ENCODE measurements at places on chromosomes 5 and 9.

DNA sequence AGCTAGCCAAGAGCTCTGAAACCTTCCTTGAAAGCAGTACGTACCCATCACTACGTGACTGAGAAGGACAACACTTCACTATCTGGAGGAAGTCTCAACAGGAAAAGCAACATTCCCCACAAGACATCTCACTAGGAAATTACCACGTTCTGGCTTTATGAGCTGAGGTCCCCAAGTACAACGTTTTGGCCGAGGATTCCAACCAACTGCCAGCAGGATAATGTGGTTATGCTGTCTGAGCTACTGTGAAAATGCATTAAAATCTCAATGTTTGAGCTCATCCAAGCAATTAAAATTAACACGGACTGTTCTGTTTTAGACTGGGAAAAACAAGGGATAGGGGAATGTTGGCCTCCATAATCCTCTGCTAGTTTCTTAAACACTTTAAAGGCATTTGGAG is 16.4 kb downstream of the MED27 start:
- H3K36me3 ChIP-seq: peaks cover 22% of the 10 kb centered on the region
- no peaks in the 10 kb centered on the region for H3K4me1 ChIP-seq
- DNase-seq: no peak
- no peaks in the 10 kb centered on the region for H3K27me3 ChIP-seq
- H3K4me3 ChIP-seq: no peak overlapping the region

GRCh38 chr9:76559286-76559685 is 100.3 kb downstream of the GCNT1 start:
- DNase-seq: no peak
- H3K27ac ChIP-seq: no peak overlapping the region
- no peak overlapping the region for H3K4me3 ChIP-seq
- H3K36me3 ChIP-seq: no peaks in the 10 kb centered on the region
- H3K27me3 ChIP-seq: no peaks in the 10 kb centered on the region

DNA sequence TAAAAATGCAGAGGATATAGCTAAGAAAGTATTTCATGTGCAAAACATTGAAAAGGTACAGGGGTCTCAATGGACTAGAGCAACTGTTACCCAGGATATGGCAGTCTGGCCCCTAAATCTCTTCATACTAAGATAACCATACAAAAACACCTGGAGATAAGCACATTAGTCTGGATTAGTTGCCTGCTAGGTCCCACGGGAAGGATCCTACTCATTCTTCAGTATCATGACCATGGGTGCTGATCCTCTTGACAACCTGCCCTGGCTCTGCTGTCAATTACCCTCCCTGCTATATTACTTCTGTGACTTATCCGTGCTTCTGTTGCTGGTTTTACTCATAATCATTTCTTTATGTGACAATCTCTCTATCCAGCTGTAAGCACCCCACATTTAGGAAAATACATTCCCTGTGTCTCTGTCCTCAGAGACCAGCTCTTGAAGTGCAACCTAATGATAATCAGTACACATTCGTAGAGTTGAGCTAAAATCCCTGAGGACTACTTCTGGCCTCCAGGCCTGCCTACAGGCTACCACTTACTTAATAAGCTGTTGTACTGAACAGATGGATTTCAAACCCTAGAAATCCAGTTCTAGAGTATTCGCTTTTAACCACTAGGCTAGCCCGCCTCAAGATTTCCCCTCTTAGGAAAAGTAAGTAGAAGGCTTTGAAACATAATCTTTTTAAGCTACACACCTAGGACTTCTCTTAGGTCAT is 190.5 kb upstream of the OR13F1 start:
- H3K27me3 ChIP-seq: no peaks in the 10 kb centered on the region
- H3K4me1 ChIP-seq: no peaks in the 10 kb centered on the region
- H3K27ac ChIP-seq: no peak overlapping the region
- no peaks in the 10 kb centered on the region for H3K36me3 ChIP-seq

- no peaks in the 10 kb centered on the region for H3K36me3 ChIP-seq
- H3K27ac ChIP-seq: no peak overlapping the region
- no peaks in the 10 kb centered on the region for H3K27me3 ChIP-seq
These were observed 18.4 kb upstream of the RARS1 start for GRCh38 chr5:168467755-168468330.

- no peak for DNase-seq
- H3K36me3 ChIP-seq: peaks cover 1% of the 10 kb centered on the region
- H3K4me1 ChIP-seq: peaks cover 9% of the 10 kb centered on the region
- peaks cover 56% of the 10 kb centered on the region for H3K27me3 ChIP-seq
- no peak overlapping the region for H3K27ac ChIP-seq
These were observed 9.9 kb downstream of the BTNL9 start for GRCh38 chr5:181050016-181050415.

DNA sequence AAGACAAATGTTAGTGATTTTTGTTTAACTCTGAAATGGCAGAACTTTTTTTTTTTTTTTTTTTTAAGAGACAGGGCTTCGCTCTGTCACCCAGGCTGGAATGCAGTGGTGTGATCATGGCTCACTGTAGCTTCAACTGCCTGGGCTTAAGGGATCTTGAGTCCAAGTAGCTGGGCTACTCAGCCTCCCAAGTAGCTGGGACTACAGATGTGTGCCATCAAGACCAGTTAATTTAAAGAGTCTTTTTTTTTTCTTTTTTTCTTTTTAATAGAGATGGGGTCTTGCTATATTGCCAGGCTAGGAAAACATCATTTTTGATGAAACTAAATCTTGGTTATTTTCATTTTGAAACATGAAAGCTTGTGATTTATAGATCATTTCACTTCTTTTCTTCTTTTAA is 91.6 kb upstream of the PTCH1 start:
- H3K4me3 ChIP-seq: no peak overlapping the region
- no peaks in the 10 kb centered on the region for H3K36me3 ChIP-seq
- DNase-seq: no peak

GRCh38 chr5:122896598-122897282 is 51.3 kb downstream of the SNX24 start:
- H3K4me3 ChIP-seq: no peak overlapping the region
- H3K36me3 ChIP-seq: no peaks in the 10 kb centered on the region
- H3K4me1 ChIP-seq: no peaks in the 10 kb centered on the region
- peaks cover 2% of the 10 kb centered on the region for H3K27me3 ChIP-seq

DNA sequence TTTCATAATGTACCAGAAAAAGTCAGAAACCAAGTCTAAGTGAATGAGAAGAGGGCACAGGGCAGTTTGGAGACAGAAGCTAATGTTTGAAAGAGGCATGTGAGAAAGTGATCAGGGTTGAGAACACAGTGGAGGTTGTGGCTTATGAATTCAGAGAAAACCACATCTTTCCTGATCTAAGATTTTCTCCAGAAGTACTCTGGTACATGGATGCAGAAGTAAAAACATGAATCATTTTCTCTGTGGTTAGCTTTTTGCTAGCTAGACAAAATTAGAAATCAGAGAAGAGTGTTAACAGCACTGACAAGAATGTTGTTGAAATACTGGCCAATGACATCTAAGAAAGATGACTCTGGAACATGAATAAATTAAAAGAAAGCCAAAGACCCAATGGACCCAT is 541.1 kb downstream of the DNAH5 start:
- H3K4me3 ChIP-seq: no peak overlapping the region
- DNase-seq: no peak
- no peaks in the 10 kb centered on the region for H3K4me1 ChIP-seq
- H3K36me3 ChIP-seq: no peaks in the 10 kb centered on the region
- H3K27me3 ChIP-seq: no peaks in the 10 kb centered on the region

GRCh38 chr9:118883411-118883810 is 485.8 kb downstream of the BRINP1 start:
- H3K4me3 ChIP-seq: no peak overlapping the region
- H3K36me3 ChIP-seq: no peaks in the 10 kb centered on the region
- H3K27ac ChIP-seq: no peak overlapping the region
- H3K27me3 ChIP-seq: no peaks in the 10 kb centered on the region

- DNase-seq: no peak
- H3K4me3 ChIP-seq: no peak overlapping the region
- H3K36me3 ChIP-seq: no peaks in the 10 kb centered on the region
- H3K27ac ChIP-seq: no peak overlapping the region
- H3K4me1 ChIP-seq: peaks cover 2% of the 10 kb centered on the region
These were observed 19.3 kb downstream of the PCSK5 start for GRCh38 chr9:75909776-75910175.

DNA sequence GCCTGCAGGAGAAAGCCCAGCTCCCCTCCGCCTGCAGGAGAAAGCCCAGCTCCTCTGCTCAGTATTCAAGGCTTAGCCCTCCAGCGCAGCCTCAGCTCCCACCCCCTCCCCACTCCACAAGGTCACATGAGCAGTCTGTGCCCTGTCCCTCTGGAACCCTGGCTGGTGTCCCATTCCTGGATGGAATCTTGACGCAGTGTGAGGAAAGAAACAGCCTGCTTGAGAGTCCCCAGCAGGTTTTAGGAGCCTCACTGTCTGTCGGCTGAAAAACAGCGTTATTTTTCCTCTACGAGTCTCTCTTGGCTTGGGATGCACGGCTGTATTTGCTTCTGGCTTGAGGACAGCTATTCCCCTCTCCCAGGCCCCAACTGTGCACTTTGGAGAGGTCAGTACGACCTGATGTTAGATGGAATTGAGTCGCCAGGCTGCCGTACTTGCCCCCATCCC is 210.1 kb upstream of the TRIM32 start:
- no peaks in the 10 kb centered on the region for H3K27me3 ChIP-seq
- no peak overlapping the region for H3K27ac ChIP-seq
- H3K4me1 ChIP-seq: no peaks in the 10 kb centered on the region
- DNase-seq: no peak
- no peaks in the 10 kb centered on the region for H3K36me3 ChIP-seq

GRCh38 chr5:81156732-81157131 is 76.4 kb upstream of the CKMT2 start:
- H3K4me3 ChIP-seq: no peak overlapping the region
- peaks cover 8% of the 10 kb centered on the region for H3K36me3 ChIP-seq
- H3K27me3 ChIP-seq: no peaks in the 10 kb centered on the region

DNA sequence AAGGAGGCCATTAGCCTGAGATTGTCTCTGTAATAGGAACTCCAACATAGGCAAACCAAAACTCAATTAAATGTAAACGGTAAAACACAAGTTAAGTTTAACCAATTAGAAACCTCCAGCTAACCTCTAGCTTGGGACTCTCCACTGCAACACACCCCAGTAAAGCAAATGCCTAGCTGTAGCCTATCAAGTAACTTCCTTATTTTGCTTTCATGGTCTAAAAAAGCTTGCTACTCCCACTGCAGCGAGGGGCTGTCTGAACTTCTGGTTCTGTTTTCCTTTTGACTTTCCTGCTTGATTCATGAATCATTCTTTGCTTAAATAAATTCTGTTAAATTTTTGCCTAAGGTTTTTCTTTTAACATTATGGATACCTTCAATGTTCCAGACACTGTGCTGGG is 24.4 kb upstream of the C5orf46 start:
- no peaks in the 10 kb centered on the region for H3K27me3 ChIP-seq
- no peak for DNase-seq
- no peak overlapping the region for H3K27ac ChIP-seq
- H3K36me3 ChIP-seq: no peaks in the 10 kb centered on the region
- H3K4me1 ChIP-seq: no peaks in the 10 kb centered on the region
- no peak overlapping the region for H3K4me3 ChIP-seq

- no peak for DNase-seq
- peaks cover 7% of the 10 kb centered on the region for H3K4me1 ChIP-seq
- H3K36me3 ChIP-seq: peaks cover 6% of the 10 kb centered on the region
- H3K27ac ChIP-seq: no peak overlapping the region
These were observed 182.1 kb downstream of the RFX3 start for GRCh38 chr9:3343671-3344070.

- DNase-seq: no peak
- no peaks in the 10 kb centered on the region for H3K36me3 ChIP-seq
- H3K27me3 ChIP-seq: peaks cover 20% of the 10 kb centered on the region
- no peak overlapping the region for H3K27ac ChIP-seq
- no peak overlapping the region for H3K4me3 ChIP-seq
- peaks cover 10% of the 10 kb centered on the region for H3K4me1 ChIP-seq
These were observed 11.7 kb downstream of the DNM1 start for GRCh38 chr9:128214571-128215490.

DNA sequence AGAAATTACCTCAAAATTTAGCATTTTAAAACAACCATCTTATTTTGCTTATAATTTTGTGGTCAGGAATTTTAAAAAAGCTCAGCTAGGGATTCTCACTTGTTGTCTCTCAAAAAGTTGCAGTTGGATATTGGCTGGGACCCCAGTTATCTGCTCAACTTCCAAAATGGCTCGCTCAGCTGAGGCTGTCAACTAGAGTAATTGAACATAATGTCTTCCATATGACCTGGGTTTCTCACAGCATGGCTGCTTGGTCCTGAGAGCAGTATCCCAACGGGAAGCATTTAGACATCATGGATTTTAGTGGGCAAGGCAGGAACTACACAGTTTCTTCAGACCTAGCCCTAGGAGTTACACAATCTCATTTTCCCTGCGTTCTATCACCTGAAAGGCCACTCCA is 63.6 kb upstream of the SPEF2 start:
- H3K4me1 ChIP-seq: no peaks in the 10 kb centered on the region
- H3K36me3 ChIP-seq: no peaks in the 10 kb centered on the region
- H3K27me3 ChIP-seq: no peaks in the 10 kb centered on the region
- no peak overlapping the region for H3K27ac ChIP-seq
- H3K4me3 ChIP-seq: no peak overlapping the region

GRCh38 chr5:2207109-2207399 is 324.3 kb upstream of the IRX4 start:
- H3K4me1 ChIP-seq: no peaks in the 10 kb centered on the region
- no peaks in the 10 kb centered on the region for H3K36me3 ChIP-seq
- H3K4me3 ChIP-seq: no peak overlapping the region
- no peak for DNase-seq

DNA sequence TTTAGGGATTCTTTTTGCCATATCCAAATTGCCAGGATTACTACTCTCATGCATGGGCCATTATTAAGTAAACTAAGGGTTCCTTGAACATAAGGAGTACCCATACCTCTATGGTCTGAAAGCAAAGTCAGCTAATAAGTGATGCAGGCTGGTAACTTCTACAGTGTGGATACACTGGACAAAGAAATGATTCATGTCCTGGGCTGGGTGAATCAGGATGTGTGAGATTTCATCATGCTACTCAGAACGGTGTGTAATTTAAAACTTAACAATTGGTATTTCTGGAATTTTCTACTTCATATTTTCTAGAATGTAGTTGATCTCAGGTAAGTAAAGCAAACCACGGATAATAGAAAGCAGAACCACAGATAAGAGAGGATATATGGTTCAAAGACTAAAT is 428.8 kb downstream of the CHSY3 start:
- H3K4me3 ChIP-seq: no peak overlapping the region
- no peaks in the 10 kb centered on the region for H3K27me3 ChIP-seq
- H3K36me3 ChIP-seq: no peaks in the 10 kb centered on the region

DNA sequence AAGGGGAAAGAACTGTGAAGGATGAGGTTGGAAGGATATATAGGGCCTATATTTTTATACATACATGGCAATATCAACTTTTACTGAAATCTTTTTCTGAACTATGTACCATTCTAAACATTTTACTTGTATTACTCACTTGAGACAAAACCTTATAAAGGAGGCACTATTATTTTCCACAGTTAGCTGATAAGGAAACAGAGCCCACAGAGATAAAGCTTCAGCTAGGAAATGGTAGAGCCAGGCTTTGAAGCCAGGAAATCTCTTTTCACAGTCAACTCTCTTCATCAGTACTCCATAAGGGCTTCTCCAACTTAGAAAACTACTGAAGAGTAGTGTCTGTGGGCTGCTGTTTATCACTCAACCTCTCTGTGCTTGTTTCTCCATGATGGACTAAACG is 613.7 kb downstream of the PRELID2 start:
- H3K36me3 ChIP-seq: no peaks in the 10 kb centered on the region
- no peaks in the 10 kb centered on the region for H3K27me3 ChIP-seq
- H3K4me1 ChIP-seq: no peaks in the 10 kb centered on the region
